ENCODE measurements at places on chromosomes 5 and 9.

- H3K4me1 ChIP-seq: peaks cover 3% of the 10 kb centered on the region
- no peak overlapping the region for H3K27ac ChIP-seq
- H3K36me3 ChIP-seq: no peaks in the 10 kb centered on the region
- no peaks in the 10 kb centered on the region for H3K27me3 ChIP-seq
- no peak overlapping the region for H3K4me3 ChIP-seq
- DNase-seq: no peak
Measured at GRCh38 chr9:136687721-136688223, 515 bp upstream of the AGPAT2 start.

- H3K4me3 ChIP-seq: no peak overlapping the region
- no peak overlapping the region for H3K27ac ChIP-seq
- H3K4me1 ChIP-seq: no peaks in the 10 kb centered on the region
Measured at GRCh38 chr9:92048924-92049625, 66.1 kb downstream of the SPTLC1 start.

DNA sequence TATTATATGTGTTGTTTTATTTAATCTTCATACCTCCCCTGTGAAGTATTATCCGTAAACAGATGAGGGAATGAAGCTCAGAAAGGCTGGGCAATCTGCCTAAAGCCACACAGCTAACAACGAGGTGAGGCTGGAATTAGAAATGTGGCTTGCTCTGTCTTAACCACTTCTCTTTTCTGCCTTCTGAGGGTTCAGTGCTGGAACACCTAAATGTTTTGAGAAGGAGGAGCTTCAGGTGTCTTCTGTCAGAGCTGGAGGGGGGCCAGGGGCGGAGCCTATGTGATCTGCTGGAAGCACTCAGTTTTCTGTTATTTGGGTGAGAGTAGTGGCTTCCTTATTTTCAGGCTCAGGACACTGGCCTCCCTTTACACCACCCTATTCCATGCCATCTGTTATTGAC lies 35.0 kb upstream of the ARAP3 start:
- H3K27ac ChIP-seq: peak overlapping the region; percentile 92
- no peak overlapping the region for H3K4me3 ChIP-seq
- no peaks in the 10 kb centered on the region for H3K36me3 ChIP-seq
- H3K4me1 ChIP-seq: peaks cover 51% of the 10 kb centered on the region
- H3K27me3 ChIP-seq: no peaks in the 10 kb centered on the region

GRCh38 chr5:73823508-73823925 lies 197.5 kb downstream of the ARHGEF28 start:
- H3K27ac ChIP-seq: no peak overlapping the region
- no peak overlapping the region for H3K4me3 ChIP-seq
- no peak for DNase-seq
- no peaks in the 10 kb centered on the region for H3K27me3 ChIP-seq
- H3K4me1 ChIP-seq: peaks cover 38% of the 10 kb centered on the region

DNA sequence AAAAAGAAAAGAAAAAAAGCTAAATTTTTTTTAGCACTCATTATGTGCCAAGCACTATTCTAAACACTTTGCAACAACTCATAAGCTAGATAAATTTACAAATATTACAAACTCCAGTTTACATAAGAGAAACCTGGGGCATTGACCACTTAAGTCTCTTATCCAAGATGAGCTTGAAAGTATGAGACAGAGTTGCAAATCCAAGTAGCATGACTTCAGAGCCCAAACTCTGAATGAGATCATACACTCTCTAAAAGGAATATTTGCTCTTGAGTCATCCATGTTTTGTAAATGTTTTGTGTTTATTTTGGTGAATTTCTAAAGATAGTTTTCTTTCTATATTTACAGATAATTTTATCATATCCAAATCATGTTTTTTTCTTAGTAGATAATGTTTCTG lies 4.0 kb upstream of the SHOC1 start:
- H3K36me3 ChIP-seq: no peaks in the 10 kb centered on the region
- no peak overlapping the region for H3K27ac ChIP-seq
- H3K4me1 ChIP-seq: peaks cover 15% of the 10 kb centered on the region
- H3K27me3 ChIP-seq: no peaks in the 10 kb centered on the region
- DNase-seq: no peak

DNA sequence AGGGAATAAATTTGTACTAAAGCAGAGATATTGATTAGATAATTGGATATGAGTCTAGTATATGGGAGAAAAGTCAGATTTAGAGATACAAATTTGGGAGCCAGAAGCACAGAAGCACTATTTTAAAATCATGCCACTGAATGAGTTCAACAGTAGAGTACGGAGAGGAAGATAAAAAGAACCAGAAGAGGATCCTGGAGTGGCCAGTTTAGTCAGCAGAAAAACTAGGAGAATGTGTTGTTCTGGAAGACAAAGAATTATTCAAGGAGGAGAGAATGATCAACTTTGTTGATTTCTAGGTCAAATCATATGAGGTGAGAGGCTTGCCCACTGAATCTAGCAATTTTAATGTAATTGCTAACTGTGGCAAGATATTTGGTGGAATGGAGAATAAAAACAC lies 67.0 kb downstream of the NIPBL start:
- H3K27ac ChIP-seq: no peak overlapping the region
- peaks cover 23% of the 10 kb centered on the region for H3K4me1 ChIP-seq
- no peaks in the 10 kb centered on the region for H3K36me3 ChIP-seq
- DNase-seq: no peak

GRCh38 chr9:107539427-107540163 lies 50.0 kb upstream of the KLF4 start:
- H3K36me3 ChIP-seq: no peaks in the 10 kb centered on the region
- no peak for DNase-seq
- no peaks in the 10 kb centered on the region for H3K27me3 ChIP-seq
- H3K4me3 ChIP-seq: no peak overlapping the region
- H3K27ac ChIP-seq: no peak overlapping the region
